ENCODE measurements at places on chromosomes 7 and 10. TPM values are rescaled to one million over a fixed set of nuclear protein-coding genes. Genes with fewer than 3 reads are reported as not detected.

- H3K4me3 ChIP-seq = no peak overlapping the region
- H3K4me1 ChIP-seq = peaks cover 16% of the 10 kb centered on the region
- H3K27me3 ChIP-seq = no peaks in the 10 kb centered on the region
- DNase-seq = no peak
Measured at GRCh38 chr10:58588673-58589265, 76.1 kb downstream of the BICC1 start.

- H3K27ac ChIP-seq = no peak overlapping the region
- no peak for DNase-seq
- no peak overlapping the region for H3K4me3 ChIP-seq
- no peaks in the 10 kb centered on the region for H3K27me3 ChIP-seq
Measured at GRCh38 chr10:98088186-98088971, 46.1 kb upstream of the R3HCC1L start.

DNA sequence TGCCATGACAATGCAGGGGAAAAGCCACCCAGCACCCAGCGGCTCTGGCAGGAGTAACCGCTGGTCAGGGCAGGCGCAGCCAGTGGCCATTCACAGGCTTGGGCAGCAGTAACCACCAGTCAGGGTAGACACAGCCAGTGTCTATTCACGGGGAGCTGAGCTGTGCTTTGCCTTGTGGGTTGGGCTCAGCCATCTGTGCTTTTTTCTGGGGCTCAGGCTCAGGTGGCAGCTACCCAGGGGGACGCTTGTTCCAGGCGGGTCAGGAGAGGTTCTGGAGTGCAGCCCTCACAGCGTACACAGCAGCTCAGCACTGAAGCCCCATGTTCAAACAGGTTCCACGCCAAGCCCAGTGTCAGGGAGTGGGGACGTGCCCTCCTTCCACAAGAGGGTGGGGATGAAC lies 28.5 kb downstream of the FOXL3 start:
- DNase-seq = no peak
- no peaks in the 10 kb centered on the region for H3K27me3 ChIP-seq
- no peaks in the 10 kb centered on the region for H3K36me3 ChIP-seq
- no peak overlapping the region for H3K27ac ChIP-seq
- H3K4me3 ChIP-seq = no peak overlapping the region

The NME8 gene
- 0.96 TPM for total RNA-seq

The ACBD7 gene
- not detected for total RNA-seq
